ENCODE measurements at places on chromosomes 3 and 15.

DNA sequence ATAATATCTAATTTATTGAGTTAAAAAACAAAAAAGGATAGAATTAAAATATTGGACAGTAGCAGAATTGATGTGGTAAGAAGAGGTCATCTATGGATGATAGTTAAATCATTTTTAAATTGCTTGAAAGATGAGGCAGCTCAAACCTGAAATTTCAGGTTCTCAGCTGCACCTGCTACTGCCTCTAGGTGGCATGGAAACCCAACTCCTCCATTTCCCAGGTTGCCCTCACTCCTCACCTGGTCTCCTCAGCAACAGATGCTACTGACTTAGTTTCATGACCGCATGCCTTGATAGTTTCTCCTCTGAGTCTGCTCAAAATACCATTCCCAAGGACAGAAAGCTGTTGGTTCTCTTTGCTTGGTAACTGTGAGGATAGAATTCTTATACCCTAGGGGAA, 148.1 kb downstream of the ABHD5 start:
- no peak for DNase-seq

GRCh38 chr3:112814266-112814665, 32.4 kb downstream of the CD200R1L start:
- DNase-seq = peak; percentile 82

- DNase-seq = peak; percentile 60
Measured at GRCh38 chr3:42051384-42052131, 39.6 kb upstream of the TRAK1 start.

- DNase-seq = no peak
Measured at GRCh38 chr15:27234593-27234992, 263.6 kb downstream of the GABRG3 start.

DNA sequence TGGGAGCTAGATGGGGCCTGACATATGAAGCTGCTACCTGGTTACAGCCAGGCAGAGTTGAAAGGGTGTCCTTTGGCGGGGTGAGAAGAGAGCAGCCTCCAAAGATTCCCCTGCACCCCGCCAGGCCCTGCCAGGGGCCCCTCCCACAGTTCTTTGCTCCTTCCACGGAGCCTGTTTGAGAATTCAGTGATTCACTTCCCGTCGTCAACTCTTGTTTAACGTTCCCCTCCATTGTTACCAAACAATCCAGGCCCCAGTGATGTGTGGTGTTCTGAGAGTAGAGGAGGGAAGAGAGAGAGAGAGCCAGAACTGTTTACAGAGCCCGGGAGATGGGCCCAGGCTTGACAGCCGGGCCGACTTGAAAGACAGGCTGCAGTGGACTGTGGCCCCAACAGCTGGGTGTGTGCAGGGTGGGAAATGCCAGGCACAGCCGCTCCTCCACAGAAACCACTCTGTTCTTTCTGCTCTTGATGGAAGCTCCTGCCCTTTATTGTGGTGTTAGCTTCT, 81.5 kb downstream of the SMAD3 start:
- peak; percentile 91 for DNase-seq

- peak; percentile 50 for DNase-seq
Measured at GRCh38 chr15:50747523-50747922, 18.0 kb downstream of the SPPL2A start.

- no peak for DNase-seq
Measured at GRCh38 chr3:122353215-122353614, 28.2 kb downstream of the CSTA start.

DNA sequence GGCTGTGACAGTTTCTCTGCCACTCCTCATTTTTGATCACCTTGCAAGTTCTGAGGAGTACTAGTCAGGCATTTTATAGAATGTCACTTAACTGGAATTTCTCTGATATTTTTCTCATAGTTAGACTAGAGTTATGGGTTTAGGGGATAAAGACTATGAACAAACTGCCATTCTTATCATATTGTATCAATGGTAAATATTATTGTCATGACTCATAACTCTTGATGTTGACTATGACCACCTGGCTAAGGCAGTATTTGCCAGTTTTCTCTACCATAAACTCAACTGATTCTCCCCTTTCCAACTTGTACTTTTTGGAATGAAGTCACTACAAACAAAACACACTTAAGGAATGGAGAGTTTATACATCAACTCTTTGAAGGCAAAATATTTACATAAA, 22.7 kb upstream of the OR5K1 start:
- no peak for DNase-seq

DNA sequence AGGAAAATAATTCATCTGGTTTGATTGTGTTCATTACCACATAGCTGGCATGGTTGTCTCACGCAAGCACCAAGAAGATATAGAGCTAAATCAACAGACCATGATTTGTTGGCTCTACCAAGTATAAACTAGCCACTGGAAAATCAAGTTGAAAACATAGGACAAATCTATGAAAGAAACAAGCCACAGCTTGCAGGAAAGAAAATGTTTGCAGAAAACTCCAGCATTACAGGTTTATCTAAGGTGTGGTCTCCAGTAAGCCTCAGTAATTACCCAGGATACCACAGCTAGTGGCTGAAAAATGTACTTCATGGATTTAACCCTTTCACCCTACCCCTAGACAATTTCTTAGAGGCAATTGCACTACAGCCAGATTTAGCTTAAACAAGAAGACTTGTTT, 340.6 kb downstream of the SOX2 start:
- DNase-seq = no peak

DNA sequence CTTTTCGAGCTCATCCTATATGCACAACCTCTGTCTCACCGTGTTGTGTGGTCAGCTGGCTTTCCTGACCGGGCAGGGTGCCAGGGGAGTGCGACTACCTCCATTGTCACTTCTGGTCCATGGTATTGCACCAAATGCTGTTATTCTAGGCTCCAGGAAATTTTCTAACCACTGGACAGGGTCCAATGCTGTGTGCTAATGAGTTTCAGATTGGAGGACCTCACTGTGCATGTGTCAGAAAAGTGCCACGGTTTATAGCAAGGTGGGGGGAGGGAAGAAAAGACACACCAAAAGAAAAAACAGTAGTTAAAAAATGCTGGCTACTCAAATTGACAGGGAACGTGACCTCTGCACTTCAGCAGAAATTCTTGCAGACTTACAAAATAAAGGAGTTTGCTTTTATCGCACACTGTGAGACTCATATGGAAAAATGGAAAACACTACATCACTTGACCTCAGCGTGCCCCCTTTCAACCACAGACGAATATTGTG, 480.1 kb downstream of the FOXP1 start:
- peak; percentile 93 for DNase-seq

- peak; percentile 61 for DNase-seq
Measured at GRCh38 chr15:57334257-57334656, 42.0 kb upstream of the CGNL1 start.

- DNase-seq = peak; percentile 82
Measured at GRCh38 chr3:152595975-152596821, 238.7 kb upstream of the P2RY1 start.

DNA sequence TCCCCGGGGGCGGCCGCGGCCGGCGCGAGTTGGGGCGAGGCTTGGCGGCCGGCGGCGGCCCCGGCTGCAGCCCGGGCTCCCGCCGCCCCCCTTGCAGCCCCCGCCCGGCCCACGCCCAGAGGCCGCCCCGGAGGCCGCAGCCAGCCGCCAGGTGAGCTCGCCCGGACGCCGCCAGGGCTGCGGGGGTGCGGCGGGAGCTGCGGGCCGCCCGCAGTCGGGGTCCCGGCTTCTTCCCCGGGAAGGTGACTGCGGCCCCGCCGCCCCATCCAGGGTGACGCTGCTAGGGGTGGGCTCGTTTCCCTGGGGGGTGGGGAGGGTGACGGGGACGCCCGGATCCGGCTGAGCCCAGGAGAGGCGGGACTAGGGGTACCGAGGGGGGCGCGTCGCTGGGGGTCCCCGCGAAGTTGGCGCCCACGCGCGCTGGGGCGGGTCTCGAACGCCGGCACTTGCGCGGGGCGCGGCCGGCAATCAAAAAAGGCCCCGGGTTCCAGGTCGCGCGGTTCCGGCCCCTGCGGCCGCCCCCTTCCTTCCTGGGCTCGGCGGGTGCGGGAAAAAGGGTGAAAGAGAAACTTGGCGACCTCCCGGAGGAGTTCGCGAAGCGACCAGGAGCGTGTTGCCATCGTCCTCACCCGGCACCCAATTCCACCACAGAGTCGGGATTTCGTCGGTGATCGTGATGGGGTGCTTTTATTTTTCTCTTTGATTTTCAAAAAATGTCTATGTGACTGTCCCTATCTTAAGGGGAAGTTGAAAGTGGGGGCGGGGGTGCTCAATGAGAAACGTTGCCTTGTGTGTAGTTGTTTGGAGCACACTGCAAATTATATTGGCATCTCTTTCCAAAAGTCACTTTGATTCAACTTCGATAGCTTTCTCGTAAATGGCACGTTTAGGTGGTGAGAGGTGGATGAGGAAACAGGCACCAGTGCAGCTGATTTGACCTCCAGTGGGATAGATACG, 619 bp downstream of the ATXN7 start:
- DNase-seq = peak; percentile 29

GRCh38 chr3:187400756-187401155, 32.6 kb downstream of the RTP4 start:
- no peak for DNase-seq

- DNase-seq = no peak
Measured at GRCh38 chr15:99402014-99402729, 150.9 kb downstream of the LRRC28 start.

DNA sequence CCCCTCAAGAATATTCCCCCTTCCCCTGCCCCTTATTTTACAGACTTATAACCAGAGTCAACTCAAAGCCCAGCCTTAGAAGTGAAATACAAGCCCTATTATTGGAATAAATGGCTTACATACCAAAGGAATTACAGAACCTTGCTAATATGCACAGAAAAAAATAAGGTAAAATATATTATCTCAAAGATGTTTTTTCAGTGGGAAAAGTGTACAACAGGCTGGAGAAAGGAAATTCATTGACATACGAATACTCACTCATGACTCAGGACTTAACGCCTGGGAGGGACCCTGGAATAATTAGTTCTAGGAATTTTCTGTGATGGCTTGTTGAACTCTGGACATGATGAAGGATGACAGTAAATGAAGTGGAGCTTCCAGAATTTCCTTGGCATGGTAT, 27.0 kb downstream of the ARL14 start:
- DNase-seq = peak; percentile 80
